ENCODE measurements at places on chromosomes 11 and 22. TPM values are rescaled to one million over a fixed set of nuclear protein-coding genes. Genes with fewer than 3 reads are reported as not detected.

FZD4 gene
- total RNA-seq, result 8.9 TPM

OR8D4 gene
- total RNA-seq, result 0.14 TPM

RAG2 gene
- not detected for total RNA-seq

CPT1B gene
- 5.5 TPM for total RNA-seq

SERPING1 gene
- 42.3 TPM for total RNA-seq

KRTAP5-2 gene
- not detected for total RNA-seq

PHOX2A gene
- not detected for total RNA-seq

GRCh38 chr22:28977060-28977459 lies 84.6 kb downstream of the C22orf31 start:
- no peaks in the 10 kb centered on the region for H3K27me3 ChIP-seq
- no peak overlapping the region for H3K4me3 ChIP-seq
- peak; percentile 42 for DNase-seq

GRCh38 chr22:49636214-49636613 lies 191.5 kb downstream of the BRD1 start:
- no peaks in the 10 kb centered on the region for H3K4me1 ChIP-seq
- H3K36me3 ChIP-seq, result no peaks in the 10 kb centered on the region
- H3K4me3 ChIP-seq, result no peak overlapping the region
- no peak overlapping the region for H3K27ac ChIP-seq
- no peak for DNase-seq
- H3K27me3 ChIP-seq, result no peaks in the 10 kb centered on the region

DNA sequence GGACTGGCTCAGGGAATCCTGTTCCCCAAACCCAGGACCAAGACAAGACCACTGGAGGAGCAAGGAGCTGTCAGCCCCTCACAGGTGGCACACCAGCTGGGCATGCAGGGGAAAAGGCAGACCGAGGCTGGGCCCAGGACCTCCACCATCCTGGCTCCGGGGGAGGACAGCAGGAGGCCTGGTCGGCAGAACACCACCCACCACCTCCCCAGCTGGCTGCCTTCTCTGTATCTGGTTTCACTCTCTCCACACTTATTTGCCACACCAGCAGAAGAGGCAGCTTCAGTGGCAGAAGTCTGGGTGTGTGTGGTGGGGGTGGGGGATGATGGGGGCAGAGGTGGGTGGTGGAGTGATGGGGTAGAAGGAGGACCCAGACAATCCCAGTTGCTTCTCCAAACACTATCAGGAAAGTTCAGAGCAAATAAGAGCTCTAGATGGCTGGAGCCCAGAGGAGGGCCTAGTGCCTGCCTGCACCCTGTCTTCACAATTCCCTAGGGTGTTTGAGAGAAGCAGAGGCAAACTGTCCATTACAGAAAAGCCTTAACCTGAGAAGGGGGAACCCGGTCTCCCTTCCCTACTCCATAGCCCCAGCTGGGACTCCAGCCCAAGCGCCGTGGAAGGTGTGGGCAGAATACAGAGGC lies 51.9 kb upstream of the CDON start:
- H3K27me3 ChIP-seq, result no peaks in the 10 kb centered on the region
- no peak overlapping the region for H3K27ac ChIP-seq
- no peak for DNase-seq
- no peaks in the 10 kb centered on the region for H3K36me3 ChIP-seq

DNA sequence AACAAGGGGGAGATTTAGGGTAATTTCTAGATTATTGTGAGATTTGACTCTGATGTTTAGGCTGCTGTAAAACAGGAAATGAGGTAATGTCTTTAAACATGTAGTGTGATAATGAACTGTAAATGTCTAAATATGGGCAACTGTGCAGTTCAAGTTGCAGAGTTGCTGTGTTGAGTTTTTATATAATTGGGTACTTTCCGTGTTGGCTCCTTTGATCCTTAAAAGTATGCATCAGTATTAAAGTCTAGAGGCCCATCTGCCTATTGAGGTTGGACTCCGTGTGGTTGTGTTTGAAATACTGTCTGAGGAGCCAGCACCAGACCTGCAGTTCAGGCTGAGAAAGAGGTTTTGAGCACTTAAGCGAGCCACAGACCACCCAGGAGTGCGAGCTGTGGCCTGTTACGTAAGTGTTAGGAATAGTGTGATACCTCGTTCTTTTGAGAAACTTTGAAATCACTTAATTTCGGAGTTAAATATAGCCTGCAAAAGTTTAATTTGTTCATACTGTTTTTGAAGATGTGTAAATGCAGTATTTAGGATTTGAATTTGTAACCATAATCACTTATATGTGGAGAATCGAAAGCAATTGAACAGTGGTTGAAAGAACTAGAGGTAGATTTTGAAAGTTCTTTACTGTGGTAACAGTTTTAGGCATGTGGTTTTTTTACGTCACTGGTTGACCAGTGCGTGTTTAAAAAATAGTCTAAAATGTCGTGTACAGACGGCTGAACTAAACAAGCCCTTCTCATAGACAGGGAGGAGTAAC lies 9.0 kb downstream of the FAM118A start:
- peaks cover 15% of the 10 kb centered on the region for H3K4me1 ChIP-seq
- H3K27ac ChIP-seq, result peak overlapping the region; percentile 32
- H3K36me3 ChIP-seq, result no peaks in the 10 kb centered on the region

GRCh38 chr22:41660416-41660815 lies 28.3 kb downstream of the SNU13 start:
- peaks cover 70% of the 10 kb centered on the region for H3K36me3 ChIP-seq
- H3K27ac ChIP-seq, result no peak overlapping the region
- no peaks in the 10 kb centered on the region for H3K27me3 ChIP-seq
- no peak overlapping the region for H3K4me3 ChIP-seq
- H3K4me1 ChIP-seq, result no peaks in the 10 kb centered on the region
- DNase-seq, result no peak

GRCh38 chr11:118174006-118174567 lies 2.4 kb downstream of the SCN2B start:
- peaks cover 73% of the 10 kb centered on the region for H3K27me3 ChIP-seq
- no peaks in the 10 kb centered on the region for H3K36me3 ChIP-seq
- DNase-seq, result no peak
- no peak overlapping the region for H3K4me3 ChIP-seq
- H3K4me1 ChIP-seq, result peaks cover 29% of the 10 kb centered on the region

- no peaks in the 10 kb centered on the region for H3K4me1 ChIP-seq
- no peak overlapping the region for H3K4me3 ChIP-seq
- H3K27me3 ChIP-seq, result no peaks in the 10 kb centered on the region
- no peak overlapping the region for H3K27ac ChIP-seq
- DNase-seq, result peak; percentile 76
Measured at GRCh38 chr11:15819679-15820286, 536.6 kb downstream of the SOX6 start.

DNA sequence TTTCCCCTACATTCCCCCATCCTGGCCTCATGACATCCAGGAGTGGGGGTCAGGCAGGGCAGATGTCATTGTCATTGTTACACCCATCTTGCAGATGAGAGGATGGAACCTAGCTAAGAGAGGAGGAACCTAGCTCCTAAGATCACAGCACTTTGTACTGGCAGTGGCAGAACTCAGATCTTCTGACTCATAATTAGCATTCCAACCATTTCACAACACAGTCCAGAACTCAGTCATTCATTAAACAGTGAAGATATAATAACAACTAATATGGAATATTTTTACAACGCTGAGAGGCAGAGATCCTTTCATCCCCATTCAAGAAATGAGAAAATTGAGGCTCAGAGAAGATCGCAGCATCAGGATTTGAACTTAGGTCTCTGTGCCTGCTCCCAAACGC lies 127.8 kb downstream of the CHST1 start:
- H3K36me3 ChIP-seq, result no peaks in the 10 kb centered on the region
- no peak overlapping the region for H3K4me3 ChIP-seq
- no peak for DNase-seq
- no peak overlapping the region for H3K27ac ChIP-seq
- no peaks in the 10 kb centered on the region for H3K4me1 ChIP-seq
- no peaks in the 10 kb centered on the region for H3K27me3 ChIP-seq

- H3K27me3 ChIP-seq, result peaks cover 43% of the 10 kb centered on the region
- H3K4me1 ChIP-seq, result no peaks in the 10 kb centered on the region
- H3K4me3 ChIP-seq, result peak overlapping the region; percentile 79
- H3K27ac ChIP-seq, result no peak overlapping the region
- no peak for DNase-seq
Measured at GRCh38 chr11:130448039-130448415, 418 bp upstream of the ADAMTS15 start.

- H3K27ac ChIP-seq, result no peak overlapping the region
- H3K4me3 ChIP-seq, result no peak overlapping the region
- H3K4me1 ChIP-seq, result no peaks in the 10 kb centered on the region
- peak; percentile 66 for DNase-seq
- H3K27me3 ChIP-seq, result no peaks in the 10 kb centered on the region
Measured at GRCh38 chr11:103609117-103610066, 427.0 kb upstream of the DDI1 start.

All from GM23338 (cell line).